ENCODE measurements at places on chromosomes 12 and 14.

GRCh38 chr14:55240526-55241178 is 30.6 kb upstream of the FBXO34 start:
- no peak for DNase-seq

DNA sequence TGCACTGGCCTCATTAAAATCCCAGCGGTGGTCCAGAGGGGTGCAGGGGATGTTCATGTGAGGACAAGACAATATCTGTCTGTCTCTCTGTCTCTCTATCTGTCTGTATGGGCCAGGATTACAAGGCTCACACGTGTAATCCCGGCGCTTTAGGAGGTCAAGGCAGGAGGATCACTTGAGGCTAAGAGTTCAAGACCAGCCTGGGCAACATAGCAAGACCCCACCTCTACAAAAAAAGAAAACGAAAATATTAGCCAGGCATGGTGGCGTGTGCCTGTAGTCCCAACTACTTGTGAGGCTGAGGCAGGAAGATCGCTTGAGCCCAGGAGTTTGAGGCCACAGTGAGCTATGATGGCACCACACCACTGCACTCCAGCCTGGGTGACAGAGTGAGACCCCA is 117.1 kb downstream of the PHETA1 start:
- no peak for DNase-seq

- DNase-seq, result no peak
Observed at GRCh38 chr12:115312901-115313300, 628.9 kb upstream of the TBX3 start.

GRCh38 chr12:100668945-100669536 is 95.6 kb downstream of the GAS2L3 start:
- peak; percentile 62 for DNase-seq

GRCh38 chr12:108833757-108834472 is 23.5 kb downstream of the SSH1 start:
- DNase-seq, result no peak

GRCh38 chr14:100607611-100607956 is 20.4 kb upstream of the BEGAIN start:
- no peak for DNase-seq

DNA sequence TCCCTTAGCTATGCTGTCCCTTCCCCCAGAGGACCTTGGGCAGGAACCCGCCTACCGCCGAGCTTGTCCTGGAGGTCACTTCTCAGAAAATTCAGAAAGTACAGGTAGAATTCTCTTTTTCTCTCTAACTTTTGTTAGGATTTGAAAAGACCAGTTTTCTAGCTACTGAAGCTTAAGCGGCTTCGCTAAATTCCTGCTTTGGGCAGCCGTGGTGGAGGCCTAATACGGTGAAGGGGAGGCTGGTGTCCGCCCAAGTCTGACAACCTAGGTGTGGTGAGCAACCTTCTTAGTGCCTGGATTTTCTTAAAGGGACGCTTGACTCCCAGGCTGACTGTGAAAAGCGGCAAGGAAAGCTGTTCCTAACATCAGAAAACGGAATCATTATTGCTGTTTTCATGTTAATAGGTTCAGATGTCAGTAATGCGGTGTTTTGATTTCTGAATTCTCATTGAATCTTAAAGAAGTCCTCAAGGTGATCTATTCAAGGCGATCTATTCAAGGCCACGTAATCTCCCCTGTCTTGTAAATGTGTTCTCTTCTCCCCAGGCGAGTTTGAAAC is 835 bp downstream of the FGD4 start:
- DNase-seq, result no peak

- no peak for DNase-seq
Observed at GRCh38 chr12:132437252-132437932, 52.6 kb upstream of the FBRSL1 start.

GRCh38 chr12:69073035-69073434 is 140.1 kb upstream of the CPM start:
- DNase-seq, result no peak

- no peak for DNase-seq
Observed at GRCh38 chr14:32542507-32542906, 213.4 kb downstream of the AKAP6 start.

DNA sequence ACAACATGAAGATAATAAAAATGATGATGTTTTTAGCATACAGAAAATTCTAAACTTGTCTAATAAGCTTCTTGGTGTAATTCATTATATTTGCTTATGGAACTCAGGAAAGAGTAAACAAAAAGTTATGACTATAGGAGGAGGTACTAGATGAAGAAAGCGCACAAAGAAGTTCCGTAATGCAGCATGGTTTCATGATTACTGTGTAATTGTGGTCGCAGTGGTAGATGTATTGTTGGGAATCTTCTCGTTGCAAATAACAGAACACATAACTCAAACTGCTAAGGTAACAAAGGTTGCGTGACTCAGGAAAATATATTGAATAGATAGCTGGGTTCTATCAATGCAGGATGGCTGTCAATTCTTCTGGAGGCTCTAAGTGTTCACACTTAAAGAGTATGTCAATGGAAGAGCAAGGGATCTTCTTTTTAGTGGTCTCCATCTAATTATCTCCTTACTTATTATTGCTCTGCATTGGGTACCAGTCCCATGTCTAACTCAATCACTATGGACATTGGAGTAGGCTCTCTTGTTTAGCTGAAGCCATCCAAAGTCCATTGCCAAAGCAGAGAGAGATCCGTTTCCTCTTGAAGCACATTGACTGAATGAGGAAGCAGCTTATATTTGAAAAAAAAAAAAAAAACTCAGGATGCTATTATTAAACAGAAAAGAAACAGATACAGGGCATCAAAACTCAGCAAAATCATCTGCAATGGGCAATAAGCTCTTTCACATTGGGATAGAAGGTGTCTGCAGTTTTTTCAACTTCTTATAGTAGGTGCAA is 283.4 kb upstream of the ATP2B1 start:
- DNase-seq, result peak; percentile 40

- no peak for DNase-seq
Observed at GRCh38 chr12:68880660-68881325, 52.2 kb downstream of the CPM start.

DNA sequence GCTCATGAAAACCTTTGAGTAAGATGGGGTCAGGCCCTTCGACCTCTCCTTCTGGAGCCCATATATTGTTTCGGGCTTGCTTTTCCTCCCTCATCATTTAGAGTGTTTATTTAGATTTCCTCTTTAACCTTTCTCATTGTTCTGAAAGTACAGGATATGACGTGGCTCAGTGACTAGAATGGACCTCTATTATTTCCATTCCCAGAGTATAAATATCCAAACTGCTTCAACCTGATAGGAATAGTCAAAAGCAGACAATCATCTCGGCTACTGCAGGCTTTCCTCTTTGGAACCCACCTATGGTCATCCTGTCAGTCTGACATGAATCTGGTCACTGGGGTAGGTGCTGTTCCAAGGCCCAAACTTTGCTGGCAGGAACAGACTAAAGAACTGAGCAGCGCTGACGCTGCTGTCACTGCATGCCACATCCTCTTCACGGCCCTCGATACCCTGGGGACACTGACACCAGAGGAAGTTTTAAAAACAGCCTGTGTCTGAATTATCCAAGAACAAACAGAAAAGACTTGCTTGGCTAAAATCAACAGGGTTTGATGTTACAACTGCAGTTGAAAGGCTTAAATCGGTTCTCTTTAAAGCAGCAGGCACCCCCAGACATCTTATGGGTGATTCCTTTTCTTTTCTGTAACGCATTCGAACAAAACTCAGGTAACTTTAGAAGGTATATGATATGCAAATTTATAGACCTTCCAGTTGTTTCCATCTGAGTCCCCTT is 5.0 kb upstream of the DDX47 start:
- DNase-seq, result no peak

DNA sequence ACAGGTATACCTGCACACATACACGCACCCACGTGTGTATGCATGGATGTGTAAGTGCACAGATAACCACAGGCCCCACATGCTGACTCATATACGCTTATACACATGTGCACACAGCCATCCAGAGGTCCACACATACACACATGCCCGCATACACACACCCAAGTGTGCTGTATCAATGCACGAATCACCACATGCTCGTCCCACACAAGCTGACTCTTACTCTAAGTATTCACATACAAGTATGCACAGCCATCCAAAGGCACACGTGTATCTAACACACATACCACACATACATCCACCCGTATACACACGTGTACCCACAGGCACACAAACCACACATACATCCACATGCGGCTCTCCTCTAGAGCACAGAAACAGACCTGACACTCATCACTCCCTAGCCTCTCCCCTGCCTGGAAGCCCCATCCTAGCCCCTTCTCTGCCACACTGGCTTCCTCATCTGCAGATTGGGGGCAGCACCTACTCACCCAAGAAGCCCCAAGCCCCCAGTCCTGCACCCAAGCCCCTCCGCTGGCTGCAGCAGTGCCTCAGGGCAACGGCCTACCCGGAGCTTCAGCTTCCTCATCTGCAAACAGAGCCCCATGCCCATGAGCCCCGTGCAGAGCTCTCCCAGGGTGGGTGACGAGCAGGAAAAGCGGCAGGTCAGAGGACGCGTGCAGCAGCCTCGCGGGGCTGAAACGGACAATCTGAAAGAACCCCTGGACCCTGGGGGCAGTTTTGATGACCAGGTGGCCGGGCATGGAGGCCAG is 105.4 kb downstream of the NCOR2 start:
- no peak for DNase-seq

- DNase-seq, result no peak
Observed at GRCh38 chr14:102121567-102121966, 18.1 kb upstream of the WDR20 start.
